ENCODE measurements at places on chromosomes 16 and 17. TPM values are rescaled to one million over a fixed set of nuclear protein-coding genes. Genes with fewer than 3 reads are reported as not detected.

The SLC5A2 gene
- total RNA-seq: 1.1 TPM

The KRTAP9-8 gene
- total RNA-seq: not detected

The ARHGAP23 gene
- total RNA-seq: 56.6 TPM

The CLEC18A gene
- 0.46 TPM for total RNA-seq

The YPEL2 gene
- total RNA-seq: 3.1 TPM

The NPIPA2 gene
- total RNA-seq: 19.5 TPM

The EPOP gene
- 8.7 TPM for total RNA-seq

The PHOSPHO1 gene
- 0.85 TPM for total RNA-seq

The C17orf50 gene
- 0.30 TPM for total RNA-seq

The ICAM2 gene
- total RNA-seq: 0.33 TPM

The CMTM1 gene
- 2.5 TPM for total RNA-seq

The FOXN1 gene
- total RNA-seq: not detected

The TRPV2 gene
- 3.5 TPM for total RNA-seq

The RHBDL3 gene
- total RNA-seq: 11.6 TPM

The HSD17B1 gene
- total RNA-seq: 1.5 TPM

The XYLT2 gene
- 37.9 TPM for total RNA-seq

The GNAO1 gene
- total RNA-seq: 22.9 TPM

The HERPUD1 gene
- total RNA-seq: 21.7 TPM

The PIRT gene
- not detected for total RNA-seq

The ANKRD40CL gene
- total RNA-seq: not detected

The PPP1R1B gene
- 15.2 TPM for total RNA-seq

The PHB1 gene
- 375 TPM for total RNA-seq

The EXOC3L1 gene
- 4.9 TPM for total RNA-seq

The SCNN1B gene
- total RNA-seq: 3.4 TPM

The PLLP gene
- 3.4 TPM for total RNA-seq

The CLUH gene
- total RNA-seq: 83.1 TPM

The TMEM235 gene
- total RNA-seq: 0.24 TPM

The TPSAB1 gene
- total RNA-seq: not detected

The TAC4 gene
- not detected for total RNA-seq

The SCNN1G gene
- total RNA-seq: 0.78 TPM

The CDT1 gene
- total RNA-seq: 154 TPM

Data from WTC11 (cell line).